Lower leg skin (tissue), 4 donors: ENCODE measurements at places on chromosomes 6 and 20.

DNA sequence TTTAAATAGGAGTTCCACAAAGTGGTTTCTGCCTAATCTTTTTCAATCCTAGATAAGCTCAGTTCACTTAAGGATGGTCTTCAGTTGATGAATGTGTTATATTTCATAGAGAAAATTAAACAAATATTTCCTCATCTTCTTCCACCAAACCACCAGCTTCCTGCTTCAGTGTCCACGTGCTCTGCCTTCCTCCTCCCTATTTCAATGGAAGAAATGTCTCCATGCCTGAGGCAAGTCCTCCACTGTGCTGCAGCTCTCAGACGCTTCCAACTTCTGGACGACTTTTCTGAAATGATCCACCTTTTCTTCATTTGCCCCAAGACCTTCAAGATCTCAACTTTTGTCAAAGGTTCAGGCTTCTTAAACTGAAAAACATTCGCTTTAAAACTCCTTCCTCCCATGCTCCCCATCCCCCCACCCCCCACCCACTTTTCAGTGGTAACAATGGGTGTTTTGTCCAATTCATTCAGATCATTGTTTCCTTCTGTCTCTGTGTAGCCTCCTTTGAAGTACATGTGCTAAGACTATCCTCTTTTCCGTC lies 25.3 kb upstream of the FABP7 start:
- DNase-seq, result no peak

DNA sequence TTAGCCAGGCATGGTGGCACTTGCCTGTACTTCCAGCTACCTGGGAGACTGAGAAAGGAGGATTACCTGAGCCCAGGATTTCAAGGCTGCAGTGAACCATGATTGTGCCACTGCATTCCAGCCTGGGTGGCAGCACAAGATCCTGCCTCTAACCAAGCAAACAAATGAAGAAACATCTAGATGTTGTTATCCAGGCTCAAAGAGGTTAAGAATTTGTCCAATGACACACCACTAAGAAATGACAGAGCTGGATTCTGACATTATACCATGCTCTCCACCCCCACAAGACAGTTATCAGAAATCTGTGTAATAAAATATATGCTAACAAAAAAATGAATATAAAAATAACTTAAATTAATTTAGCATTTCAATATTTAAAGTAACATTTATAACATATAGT lies 925.5 kb upstream of the SLC35B3 start:
- no peak for DNase-seq

DNA sequence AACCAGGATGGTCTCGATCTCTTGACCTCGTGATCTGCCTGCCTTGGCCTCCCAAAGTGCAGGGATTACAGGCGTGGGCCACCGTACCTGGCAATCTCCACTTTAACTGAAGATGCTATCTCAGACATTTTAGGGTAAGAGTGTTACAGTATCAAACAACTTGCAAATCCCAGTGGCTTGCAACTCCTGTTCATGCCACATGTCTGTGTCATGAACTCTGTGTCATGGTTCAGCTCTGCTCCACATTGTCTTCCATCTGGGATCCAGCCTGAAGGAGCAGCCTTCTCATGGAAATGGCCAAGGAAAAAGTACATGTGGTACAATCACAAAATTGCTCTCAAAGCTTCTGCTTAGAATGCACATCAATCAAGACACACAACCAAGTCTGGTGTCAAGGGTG lies 114.9 kb downstream of the MAP3K5 start:
- no peak for DNase-seq

GRCh38 chr20:3238616-3239025 lies 369 bp downstream of the SLC4A11 start:
- DNase-seq, result no peak

DNA sequence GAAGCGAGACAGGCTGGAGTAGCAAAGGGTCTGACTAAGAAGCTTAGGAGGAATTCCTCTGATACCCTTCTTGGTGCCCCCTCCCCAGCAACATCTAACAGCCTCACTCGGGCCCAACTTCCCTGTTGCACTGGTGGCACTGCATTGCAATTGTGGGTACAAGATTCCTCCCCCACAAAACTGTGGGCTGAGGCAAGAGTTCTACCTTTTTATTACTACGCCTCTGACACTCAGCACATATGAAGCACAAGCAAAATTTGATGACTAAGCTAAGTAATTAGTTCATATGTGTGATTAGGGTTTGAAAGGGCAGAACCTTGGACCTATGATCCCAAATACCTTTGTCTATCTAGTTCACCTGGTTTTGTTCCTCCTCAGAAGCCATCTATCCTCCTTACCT lies 83.5 kb downstream of the ZHX3 start:
- DNase-seq, result no peak

- peak; percentile 89 for DNase-seq
These were observed 239.8 kb upstream of the SULF2 start for GRCh38 chr20:48025051-48025515.

DNA sequence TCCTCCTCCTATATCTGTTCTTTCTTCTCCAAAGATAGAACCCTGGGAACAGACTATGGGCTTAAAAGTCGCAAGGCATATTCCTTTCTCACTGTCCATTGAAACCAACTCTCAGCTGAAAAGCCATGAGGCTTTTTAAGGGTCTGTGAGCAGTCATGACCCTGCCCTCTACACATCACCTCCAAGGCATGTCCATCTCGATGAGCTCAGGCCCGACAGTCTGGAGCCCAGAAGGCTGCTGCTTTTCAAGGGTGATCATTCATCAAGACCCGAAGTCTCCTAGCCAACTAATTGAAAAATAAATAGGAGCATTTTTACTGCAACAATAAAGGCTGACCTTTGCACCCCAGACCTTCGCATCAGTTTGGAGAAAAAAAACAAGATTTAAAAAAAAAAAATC lies 378.8 kb upstream of the NRSN1 start:
- DNase-seq, result no peak

DNA sequence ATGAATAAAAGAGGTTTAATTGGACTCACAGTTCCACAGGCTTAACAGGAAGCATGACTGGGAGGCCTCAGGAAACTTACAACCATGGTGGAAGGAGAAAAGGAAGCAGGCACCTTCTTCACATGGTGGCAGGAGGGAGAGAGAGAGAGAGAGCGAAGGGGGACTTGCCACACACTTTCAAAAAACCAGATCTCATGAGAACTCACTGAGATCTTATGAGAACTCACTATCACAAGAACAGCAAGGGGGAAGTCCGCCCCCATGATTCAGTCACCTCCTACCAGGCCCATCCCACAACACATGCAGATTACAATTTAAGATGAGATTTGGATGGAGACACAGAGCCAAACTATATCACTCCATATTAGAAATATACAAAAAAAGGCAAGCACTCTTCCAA lies 6.1 kb upstream of the SIRPD start:
- no peak for DNase-seq

GRCh38 chr6:134379076-134379475 lies 61.2 kb upstream of the SGK1 start:
- no peak for DNase-seq

GRCh38 chr6:150247803-150248202 lies 105.0 kb downstream of the PPP1R14C start:
- no peak for DNase-seq

DNA sequence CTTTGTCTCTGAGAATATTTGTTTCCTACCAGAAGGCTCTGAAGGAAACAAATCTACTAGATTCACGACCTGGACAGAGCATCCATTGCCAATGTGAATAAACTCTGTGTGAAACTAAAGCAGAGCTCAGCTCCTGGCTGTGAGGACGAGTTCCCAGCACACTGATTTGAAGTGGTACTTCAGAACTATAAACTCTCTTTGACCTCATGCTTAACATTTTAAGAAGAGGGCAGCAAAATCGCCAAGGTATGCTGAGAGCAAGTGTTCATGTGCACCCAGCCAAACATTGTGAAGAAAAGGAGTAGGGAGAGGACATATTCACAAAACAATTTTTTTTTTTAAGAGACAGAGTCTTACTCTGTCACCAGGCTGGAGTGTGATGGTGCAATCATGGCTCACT lies 33.7 kb upstream of the ZNF133 start:
- DNase-seq, result no peak

DNA sequence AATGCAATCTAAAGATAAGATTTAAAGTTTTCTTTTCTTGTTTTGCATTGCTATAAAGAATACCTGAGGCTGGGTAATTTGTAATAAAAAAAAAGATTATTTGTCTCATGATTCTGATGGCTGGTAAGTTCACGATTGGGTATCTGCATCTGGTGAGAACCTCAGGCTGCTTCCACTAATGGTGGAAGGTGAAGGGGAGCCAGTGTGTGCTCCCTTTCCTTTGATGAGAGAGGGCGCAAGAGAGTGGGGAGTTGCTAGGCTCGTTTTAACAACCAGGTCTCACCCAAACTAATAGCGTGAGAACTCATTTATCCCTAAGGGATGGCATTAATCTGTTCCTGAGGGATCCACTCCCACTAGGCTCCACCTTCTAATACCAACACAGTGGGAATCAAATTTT lies 353.2 kb downstream of the BTBD3 start:
- DNase-seq, result no peak

DNA sequence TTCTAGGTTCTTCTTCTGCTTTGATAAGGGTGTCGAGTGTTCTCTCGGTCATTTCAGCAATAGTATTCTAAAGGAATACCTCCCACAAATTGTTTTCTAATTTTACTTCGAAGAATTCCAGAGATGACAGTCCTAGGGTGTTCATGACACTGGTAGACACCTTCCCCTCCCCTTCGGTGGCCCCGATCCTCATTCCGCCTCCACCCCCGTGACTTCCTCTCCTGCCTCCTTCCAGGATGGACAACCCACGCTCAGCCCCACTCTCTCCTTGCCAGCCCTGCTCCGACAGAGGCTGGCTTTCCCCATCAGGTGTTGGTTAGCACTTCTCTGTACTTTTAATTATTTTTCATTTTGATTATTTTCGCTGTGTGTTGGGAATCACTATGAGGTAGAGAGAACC lies 254.8 kb upstream of the QKI start:
- no peak for DNase-seq

GRCh38 chr6:154352898-154353585 lies 3.6 kb downstream of the IPCEF1 start:
- DNase-seq, result no peak

- no peak for DNase-seq
These were observed 368.8 kb upstream of the SASH1 start for GRCh38 chr6:147973806-147974205.

GRCh38 chr6:140977403-140977802 lies 1155.3 kb upstream of the GJE1 start:
- DNase-seq, result no peak

- no peak for DNase-seq
These were observed 117.8 kb upstream of the CHD6 start for GRCh38 chr20:41735949-41736348.

GRCh38 chr6:1635305-1636010 lies 25.7 kb downstream of the FOXC1 start:
- no peak for DNase-seq

DNA sequence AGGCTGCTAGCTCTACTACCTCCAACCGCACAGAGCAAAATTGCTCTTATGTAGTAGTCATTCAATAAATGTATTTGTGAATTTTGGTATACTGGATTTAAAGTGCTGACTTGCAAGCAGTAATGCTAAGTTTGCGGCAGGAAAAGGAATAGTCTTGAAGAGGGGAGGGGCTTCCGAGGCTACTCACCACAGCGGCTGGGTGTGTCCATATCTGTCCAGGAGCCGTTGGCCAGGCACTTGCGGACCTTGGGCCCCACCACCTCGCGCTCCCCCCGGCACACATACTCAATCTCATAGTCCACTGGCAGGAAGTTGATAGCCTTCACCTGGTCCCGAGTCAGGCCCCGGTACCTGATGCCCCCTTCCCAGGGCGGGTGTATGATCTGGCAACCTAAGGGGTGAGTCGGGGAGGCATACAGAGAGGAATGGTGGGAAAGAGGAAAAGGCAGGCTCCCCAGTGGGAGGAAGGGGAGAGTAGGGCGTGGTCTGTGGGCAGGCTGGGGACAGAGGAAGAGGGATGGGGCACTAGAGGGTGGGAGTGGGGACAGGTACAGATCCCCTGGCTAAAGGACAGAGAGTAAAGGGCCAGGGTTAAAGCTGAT lies 1.7 kb downstream of the GABBR1 start:
- DNase-seq, result no peak

DNA sequence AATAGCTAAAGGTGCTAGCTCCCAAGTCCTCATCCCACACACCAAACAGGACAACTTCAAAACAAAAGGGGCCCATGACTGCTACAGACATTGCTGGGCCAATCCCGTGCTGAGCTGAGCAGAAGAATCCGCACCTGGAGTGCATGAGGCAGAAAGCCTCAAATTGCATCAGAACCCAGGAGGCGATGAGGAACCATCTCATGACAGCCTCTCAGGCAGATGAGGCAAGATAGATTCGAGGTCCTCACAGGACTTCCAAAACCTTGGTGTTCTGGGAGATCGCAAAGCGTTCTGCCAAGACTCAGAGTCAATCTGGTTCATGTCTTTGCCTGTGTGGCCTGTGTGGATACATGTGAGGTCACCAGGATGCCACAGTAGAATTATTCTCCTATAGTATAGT lies 32.8 kb upstream of the SSTR4 start:
- no peak for DNase-seq

- DNase-seq, result no peak
These were observed 559.3 kb downstream of the C6orf118 start for GRCh38 chr6:164750128-164750527.

DNA sequence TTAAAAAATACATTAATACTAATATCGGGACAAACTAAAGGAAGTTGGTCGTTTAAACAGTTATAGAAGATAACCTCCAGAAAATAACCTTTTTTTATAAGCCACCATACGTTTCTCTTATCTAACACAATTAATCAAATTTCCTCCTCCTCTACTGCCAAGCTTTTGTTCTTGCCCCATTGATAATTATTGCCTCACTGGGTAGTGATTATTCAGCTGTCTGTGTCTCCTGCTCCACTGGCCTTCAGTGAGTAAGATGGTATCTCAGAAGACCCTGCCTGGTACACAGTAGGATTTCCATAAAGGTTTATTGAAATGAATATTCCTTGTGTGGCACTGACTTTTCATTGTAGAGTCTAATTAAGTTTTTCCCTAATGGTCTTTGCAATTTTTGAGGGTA lies 165.5 kb upstream of the SCGN start:
- DNase-seq, result no peak
